ENCODE measurements at places on chromosomes 1 and 21.

GRCh38 chr1:183914276-183914675 is 109.4 kb downstream of the RGL1 start:
- DNase-seq, result no peak

- no peak for DNase-seq
These were observed 160.0 kb downstream of the SDCCAG8 start for GRCh38 chr1:243415663-243416408.

DNA sequence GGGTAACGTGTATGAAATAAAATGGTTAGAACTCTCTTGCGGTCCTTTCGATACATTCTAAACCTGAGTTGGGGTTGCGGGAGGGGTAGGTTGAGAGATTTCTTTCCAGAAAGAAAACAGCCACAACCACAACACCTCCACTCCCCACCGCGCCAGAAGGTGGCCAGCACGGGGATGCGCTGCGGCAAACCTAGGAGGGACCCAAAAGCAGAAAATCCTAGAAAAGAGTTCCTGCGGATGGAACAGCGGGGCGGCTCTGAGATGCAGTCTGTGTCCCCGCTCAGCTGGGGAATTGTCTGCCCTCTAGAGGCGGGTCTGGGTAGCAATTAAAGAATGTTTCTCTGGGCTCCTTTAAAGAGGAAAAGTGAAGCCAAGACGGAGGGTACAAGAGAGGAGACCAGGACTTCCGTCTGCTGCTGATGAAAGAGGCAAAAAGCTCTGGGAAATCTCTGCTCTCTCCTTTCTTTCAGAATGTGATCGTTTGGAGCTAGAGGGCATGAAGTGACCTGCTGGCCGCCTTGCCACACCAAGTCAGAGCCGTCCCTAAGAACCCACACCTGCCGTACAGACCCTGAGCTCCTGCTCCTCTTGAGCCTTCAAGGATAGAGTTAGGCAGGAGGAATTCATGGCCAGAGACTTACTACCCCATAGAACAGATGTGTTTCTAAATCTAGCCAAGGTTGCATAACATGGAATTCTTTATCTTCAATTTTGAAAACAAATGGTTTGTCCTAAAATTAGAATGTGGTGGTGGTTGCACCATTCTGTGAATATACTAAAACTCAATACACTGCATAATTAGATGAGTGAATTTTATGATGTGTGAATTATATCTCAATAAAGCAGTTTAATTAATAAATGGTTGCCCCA is 46.5 kb upstream of the COA6 start:
- peak; percentile 57 for DNase-seq

DNA sequence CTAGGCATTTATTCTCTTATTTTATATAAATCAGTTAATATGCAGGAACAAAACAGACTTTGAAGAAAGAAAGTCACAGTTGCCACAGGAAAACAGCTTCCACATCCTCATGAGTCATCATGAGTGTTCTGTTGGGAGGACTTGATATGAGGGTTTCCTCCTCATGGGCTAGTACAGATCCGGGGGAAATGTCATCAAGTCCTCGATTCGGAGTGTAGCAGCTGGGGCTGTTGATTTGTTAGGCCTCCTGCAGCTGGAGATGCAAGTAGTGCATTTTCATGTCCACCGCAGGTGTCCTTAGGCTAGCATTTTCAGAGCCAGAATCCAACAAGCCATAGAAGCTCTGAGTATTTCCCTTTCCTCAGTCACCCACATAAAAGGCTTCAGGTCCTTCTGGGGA is 36.7 kb downstream of the ADAM30 start:
- DNase-seq, result no peak

DNA sequence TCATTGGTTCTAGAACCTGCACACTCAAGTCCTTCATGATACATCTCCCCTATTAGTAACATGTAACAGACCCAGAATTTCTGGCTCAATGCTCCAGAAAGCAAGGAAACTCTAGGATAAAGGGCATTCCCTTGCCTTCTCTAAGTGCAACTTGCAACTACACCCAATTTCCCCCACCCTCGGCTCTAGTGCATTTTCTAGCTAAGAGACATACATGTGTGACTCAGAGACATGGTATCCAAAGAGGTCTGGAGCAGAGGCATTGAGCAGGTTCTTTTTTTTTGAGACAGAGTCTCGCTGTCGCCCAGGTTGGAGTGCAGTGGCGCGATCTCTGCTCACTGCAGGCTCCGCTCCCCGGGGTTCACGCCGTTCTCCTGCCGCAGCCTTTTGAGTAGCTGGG is 132.9 kb downstream of the ZC3H11B start:
- DNase-seq, result no peak

- peak; percentile 53 for DNase-seq
These were observed 6.6 kb downstream of the CBR3 start for GRCh38 chr21:36141513-36141925.

DNA sequence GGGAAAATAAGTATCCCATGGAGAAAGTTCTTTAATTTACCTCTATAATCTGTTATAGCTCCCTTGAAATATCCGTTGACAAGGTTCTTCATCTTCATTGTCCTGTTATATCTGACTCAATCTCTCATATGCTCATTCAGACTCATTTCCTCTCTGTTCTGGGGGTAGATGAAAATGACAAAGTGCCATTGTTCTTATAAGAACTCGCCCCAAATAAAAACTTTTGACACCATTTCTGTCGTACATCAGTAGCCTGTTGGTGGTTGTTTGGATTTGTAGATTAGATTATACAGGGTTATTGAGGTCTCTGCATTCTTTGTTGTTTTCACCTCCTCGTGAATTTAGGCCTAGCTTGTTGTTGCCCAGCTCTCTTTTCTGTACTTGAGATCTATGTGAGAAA is 55.2 kb upstream of the IPO9 start:
- DNase-seq, result no peak

GRCh38 chr1:54460351-54460750 is 54.2 kb upstream of the SSBP3 start:
- DNase-seq, result peak; percentile 35

DNA sequence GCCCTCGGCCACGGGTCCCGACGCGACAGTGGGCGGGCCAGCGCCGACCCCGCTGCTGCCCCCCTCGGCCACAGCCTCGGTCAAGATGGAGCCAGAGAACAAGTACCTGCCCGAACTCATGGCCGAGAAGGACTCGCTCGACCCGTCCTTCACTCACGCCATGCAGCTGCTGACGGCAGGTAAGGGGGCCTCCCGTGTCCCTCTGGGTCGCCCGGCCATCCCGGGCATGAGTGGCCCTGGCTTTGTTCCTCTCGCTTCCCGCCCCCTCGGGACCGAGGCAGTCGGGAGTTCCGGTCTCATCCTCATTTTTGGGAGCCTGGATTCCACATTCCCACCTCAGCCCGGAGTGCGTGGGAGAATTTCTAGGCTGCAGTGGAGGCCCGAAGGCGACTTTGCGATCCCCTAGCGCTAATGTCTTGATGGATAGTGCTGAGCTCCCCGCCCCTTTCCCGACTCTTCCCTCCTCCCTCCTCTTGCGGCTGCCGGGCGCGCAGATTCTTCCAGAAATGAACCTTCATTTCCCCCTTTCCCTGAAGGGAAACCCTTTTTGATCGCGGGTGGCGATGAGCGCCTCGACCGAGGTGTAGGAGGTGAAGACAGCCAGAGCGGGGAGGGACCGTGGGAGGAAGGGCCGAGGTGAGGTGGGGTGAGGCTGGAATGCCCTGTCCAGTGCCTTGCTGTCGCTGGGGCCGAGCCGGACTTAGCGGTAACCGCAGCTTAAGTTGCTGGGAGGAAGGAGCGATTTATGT is 705 bp downstream of the KHDRBS1 start:
- DNase-seq, result peak; percentile 13

DNA sequence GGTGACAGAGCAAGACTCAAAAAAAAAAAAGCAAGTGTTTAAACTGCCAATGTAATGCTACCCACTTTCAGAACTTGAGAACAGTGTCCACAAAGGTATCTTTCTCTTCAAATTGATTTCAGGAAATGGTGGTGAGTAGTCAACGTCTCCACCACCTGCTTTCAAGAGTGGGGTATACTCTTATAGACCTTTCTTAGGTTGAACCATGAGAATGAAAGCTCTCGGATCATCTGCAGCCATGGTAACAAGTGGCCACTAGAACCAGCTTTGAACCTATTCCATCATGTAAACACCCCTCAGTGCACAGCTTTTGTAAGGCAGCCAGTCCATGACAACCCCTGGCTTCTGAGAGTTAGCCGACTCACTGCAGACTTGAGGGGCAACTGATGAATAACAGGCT is 107.4 kb downstream of the NTPCR start:
- no peak for DNase-seq

- DNase-seq, result peak; percentile 52
These were observed 21.0 kb downstream of the S100A10 start for GRCh38 chr1:151972542-151973248.

- DNase-seq, result no peak
These were observed 40.1 kb upstream of the ERG start for GRCh38 chr21:38538353-38538752.

GRCh38 chr1:233327651-233328141 is at the start of gene MAP3K21:
MAP3K21 (plus strand) TSS chr1:233327724; CDS start chr1:233328029, 305 bp downstream.
- no peak for DNase-seq

- DNase-seq, result no peak
These were observed 23.5 kb upstream of the RNU1-4 start for GRCh38 chr1:16716691-16717335.

GRCh38 chr1:202075389-202075788 is 47.3 kb upstream of the GPR37L1 start:
- DNase-seq, result no peak

DNA sequence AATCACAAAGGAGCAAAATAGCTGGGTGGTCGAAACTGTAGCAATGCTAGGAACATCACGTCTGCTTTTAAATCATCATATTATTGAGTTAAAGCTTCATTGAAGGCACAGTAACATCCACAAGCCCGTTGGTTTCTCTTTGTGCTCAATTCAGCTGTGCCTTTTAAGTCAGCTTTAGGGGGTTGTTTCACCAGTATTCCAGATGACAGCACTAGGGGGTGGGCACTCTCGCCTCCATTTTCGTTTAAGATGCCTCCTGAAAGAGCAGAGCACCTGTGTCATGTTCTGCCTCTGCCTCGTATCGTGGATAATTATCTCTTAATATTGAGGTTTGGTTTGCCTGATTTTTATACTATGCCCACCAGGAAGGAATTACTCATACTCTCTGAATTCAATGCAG is 139.8 kb upstream of the PTBP2 start:
- no peak for DNase-seq

GRCh38 chr1:210523830-210524229 is 195.1 kb downstream of the HHAT start:
- no peak for DNase-seq

DNA sequence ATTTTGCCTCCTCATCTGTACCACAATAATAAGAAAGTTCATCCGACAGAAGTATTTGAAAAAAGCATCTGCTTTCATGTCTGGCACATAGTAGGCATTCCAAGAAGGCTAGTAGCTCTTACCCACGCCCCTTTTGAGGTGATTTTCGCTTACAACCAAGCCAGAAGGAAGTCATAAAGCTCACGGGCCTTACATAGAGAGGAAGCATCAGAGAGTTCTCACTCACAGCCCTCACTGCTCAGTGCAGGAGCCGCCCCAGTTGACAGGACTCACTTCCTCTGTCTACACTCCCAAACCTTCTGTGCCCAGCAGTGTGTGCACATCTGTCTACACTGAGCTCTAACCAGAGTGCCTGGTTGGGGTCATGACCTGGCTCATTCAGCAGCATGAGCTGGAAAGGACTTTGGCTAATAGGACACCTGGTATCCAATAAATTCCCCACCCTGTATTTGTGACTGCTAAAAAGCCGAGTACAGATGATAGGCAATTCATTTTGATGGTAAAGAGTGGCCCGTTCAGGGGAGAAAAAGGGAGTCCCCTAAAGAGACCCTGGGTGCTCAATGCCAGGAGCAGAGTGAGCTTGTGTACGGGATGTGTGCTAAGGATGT is 36.8 kb upstream of the DUSP10 start:
- DNase-seq, result peak; percentile 56

DNA sequence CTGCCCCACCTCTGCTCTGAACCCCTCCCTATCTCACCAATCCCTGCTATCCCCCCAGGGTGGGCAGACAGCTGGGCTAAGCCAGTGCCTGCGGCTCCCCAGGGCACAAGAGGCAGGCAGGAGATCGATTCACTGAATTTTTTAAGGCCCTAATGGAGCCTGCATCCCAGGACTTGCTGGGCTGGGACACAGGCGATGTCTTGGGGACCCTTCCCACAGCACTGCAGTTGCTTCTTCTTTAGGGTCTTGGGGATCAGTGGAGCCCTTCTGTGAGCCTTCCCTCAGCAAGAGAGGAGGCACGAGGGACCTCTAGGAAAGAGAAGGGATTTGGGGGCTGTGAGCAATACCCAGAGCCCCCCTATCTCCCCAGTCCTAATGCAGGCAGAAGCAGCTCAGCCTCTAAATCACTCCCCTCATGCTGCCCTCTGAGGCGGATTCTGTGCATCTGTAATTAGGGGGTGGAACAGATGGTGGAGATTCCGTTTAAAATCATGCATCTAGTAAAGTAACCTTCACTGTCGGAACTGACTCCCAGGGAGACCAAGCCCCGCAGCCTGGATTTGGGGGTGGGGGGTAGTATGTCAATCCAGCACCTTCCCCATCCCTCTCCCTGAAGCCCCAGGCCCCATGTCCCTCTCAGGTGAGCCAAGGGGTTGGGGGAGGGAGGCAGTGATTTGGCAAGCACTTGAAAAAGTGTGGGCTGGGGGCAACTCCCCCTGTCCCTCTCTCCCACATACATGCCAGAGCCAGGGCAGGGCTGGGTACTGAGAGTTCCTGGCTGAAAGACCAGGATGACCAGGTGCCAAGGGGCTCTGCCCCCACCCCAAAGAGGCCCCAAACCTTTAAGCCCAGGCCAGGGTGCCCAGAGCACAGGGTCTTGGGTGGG is 10.0 kb downstream of the AHDC1 start:
- DNase-seq, result no peak

DNA sequence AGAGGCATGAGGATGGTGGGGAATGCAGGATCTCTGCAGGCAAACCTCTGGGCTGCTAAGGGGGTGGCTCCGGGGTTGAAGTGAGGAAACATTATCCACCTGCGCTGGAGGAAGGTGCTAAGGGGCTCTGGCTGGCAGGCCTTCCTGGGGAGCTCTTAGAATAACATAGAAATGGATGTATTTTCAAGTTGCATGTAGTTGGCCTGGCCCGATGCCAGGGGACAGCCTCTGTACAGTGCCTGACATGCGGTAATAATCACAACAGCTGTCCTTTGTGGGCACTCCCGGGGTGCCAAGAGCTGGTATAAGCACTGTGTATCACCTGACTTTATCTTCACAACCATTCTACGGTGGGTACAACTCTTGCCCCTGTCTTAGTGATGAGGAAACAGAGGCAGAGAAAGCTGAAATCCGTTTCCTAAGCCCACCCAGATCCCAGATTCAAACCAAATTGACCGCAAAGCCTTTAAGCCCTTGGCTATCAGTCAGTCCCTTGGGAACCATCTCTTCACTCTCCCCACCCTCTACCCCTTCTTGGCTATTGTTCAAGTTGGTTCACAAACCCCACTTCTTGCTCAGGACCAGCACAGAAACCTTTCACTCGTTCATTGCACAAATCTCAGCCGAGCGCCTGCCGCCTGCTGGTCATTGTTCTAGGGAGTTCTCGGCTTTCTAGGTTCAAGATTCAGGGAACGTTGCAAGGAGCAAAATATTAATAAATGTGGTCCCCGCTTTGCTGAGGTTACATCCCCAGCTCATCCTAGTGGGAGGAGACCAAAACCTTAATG is 30.9 kb downstream of the PADI4 start:
- DNase-seq, result no peak

- DNase-seq, result no peak
These were observed 113.1 kb upstream of the RGS18 start for GRCh38 chr1:192045131-192045530.

All from T-helper 2 cell (primary cell).